ENCODE measurements at places on chromosomes 4 and X.

GRCh38 chr4:159281771-159282170 lies 178.9 kb downstream of the RAPGEF2 start:
- DNase-seq = no peak

- no peak for DNase-seq
Measured at GRCh38 chr4:141120036-141120593, 13.2 kb downstream of the RNF150 start.

DNA sequence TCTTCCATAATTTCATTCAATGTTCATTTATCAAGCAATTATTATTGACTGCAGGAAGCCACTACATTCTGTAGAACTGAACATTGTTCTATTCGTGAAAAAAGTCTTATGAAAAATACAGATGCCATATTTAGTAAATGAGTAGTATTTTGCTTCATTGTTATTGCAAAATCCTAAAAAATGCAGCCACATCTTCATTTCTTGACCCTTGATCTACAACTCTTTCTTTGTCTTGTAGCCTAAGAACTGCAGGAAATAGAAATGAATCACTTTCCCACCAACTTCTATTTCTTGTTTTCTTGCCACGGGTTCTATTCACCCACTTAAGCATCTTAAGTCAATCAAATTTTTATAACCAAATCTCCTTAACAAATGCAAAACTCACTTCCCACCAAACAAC lies 63.3 kb downstream of the KCNIP4 start:
- DNase-seq = no peak

DNA sequence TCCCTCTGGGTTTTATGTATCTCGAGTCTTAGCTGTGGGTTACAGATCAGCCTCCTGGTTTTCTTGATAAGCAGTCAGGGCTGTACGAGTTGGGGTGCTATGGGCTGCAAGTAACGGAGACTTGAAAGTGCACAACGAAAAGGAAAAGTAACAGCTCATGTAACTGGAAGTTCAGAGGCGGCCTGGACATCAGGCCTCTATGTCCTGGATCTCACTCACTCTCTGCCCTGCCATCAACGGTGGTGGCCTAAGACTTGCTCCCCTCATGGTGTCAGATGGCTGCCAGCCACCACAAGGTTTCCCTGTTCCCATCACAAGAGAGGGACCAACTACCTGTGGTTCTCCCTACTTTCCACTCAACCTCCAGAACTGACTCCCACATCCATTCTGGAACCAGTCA lies 4.8 kb downstream of the PPP2R2C start:
- DNase-seq = no peak

DNA sequence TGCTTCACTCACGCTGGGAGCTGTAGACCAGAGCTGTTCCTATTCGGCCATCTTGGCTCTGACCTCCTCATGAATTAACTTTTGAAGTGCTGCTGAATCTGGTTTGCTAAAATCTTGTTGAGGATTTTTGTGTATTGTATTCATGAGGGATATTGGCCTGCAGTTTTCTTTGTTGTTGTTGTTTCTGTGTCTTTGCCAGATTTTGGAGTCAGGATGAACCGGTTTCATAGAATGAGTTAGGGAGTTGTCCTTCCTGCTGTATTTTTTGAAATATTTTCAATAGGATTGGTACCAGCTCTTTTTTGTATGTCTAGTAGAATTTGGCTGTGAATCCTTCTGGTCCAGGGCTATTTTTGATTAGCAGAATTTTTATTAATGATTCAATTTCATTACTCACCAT lies 138.1 kb downstream of the NPFFR2 start:
- no peak for DNase-seq

DNA sequence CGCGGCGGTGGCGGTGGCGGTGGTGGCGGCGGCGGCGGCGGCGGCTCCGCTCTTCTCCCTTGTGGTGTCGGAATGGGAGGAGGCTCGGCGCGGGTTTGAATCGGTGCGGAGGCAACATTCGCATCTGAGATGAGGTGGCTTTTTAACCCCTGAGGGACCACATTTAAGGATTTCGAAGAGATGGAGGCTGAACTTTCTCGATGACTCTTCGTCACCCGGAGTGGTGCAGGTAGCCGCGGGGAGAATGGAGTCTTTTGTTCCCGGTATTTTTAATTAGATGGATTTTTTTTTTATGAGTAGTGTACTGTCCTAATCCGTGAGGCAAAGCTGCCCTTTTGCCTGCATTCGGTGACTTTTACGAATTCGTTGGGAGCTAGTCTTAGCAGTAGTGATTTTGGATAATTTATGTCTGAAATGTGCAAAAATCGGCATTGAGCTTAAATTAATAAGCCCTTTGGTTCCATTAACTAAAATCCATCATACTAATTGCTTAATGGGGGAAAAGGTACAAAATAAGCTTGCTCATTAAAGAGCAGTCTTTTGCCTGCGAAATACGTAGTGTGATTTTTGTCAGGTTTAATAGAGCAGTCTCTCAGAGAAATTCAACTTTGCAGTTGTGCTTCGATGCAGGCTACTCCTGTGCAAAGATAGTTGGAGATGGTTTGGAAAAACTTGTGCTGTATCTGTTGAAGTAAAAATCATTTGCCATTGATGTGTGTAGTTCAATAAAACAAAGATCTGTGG lies 206.2 kb downstream of the TENM3 start:
- DNase-seq = no peak

- no peak for DNase-seq
Measured at GRCh38 chr4:152094970-152095700, 334.3 kb upstream of the GATB start.

DNA sequence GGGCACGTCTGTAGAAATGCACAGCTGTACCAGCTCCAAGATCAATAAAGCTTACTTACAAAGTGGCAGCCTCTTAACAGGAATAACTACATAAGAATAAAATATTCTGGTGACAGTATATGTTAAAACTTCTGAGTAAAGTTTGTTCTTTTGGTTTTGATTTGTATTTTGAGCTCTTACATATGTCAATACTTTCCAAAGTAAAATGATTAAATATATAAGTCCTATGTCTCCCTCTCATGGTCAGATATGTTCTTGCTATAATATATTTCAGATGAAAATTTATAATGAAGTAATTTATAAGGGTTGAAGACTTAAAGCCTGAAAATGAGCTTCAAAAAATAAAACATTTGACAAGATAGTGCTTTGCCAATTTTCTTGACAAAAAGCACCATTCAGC lies 254.4 kb downstream of the NPFFR2 start:
- no peak for DNase-seq

GRCh38 chr4:12122316-12122715 lies 693.6 kb upstream of the HS3ST1 start:
- DNase-seq = no peak

DNA sequence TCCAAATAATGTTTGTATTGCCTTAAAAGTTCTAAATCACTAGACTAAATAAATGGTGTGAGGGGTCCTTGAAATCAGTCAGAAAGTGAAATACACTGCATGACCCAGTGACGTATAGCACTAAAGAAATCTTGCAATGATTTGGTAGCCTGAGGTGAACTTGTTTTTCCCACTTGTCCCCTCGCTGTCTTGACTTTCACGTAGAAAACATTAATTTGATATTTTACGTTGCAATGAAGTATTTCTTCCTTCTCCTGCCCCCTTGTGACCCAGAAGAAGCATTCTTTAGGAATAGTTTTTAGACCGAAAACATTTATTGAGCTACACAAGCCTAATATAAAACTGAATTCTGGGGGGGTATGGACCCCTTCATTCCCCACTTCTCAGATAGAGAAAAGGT lies 3.7 kb downstream of the KLB start:
- DNase-seq = peak; percentile 3

- DNase-seq = no peak
Measured at GRCh38 chr4:172881645-172882044, 287.0 kb upstream of the GALNT7 start.

DNA sequence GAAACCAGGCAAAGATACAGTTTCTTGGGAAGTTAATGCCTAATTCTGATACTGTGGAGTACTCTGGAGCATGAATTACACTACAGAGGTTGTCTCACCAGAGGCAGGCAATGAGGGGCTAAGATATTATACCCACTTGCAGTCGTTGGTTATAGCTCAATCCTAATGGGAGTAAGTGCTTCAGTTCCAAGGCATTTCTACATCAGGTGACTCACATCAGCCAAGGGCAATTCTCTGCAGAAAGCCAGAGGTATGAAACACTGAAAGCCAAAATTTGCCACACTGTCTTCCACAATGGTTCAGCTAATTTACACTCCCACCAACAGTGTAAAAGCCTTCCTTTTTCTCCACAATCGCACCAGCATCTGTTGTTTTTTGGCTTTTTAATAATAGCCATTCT lies 174.0 kb upstream of the IL15 start:
- no peak for DNase-seq

DNA sequence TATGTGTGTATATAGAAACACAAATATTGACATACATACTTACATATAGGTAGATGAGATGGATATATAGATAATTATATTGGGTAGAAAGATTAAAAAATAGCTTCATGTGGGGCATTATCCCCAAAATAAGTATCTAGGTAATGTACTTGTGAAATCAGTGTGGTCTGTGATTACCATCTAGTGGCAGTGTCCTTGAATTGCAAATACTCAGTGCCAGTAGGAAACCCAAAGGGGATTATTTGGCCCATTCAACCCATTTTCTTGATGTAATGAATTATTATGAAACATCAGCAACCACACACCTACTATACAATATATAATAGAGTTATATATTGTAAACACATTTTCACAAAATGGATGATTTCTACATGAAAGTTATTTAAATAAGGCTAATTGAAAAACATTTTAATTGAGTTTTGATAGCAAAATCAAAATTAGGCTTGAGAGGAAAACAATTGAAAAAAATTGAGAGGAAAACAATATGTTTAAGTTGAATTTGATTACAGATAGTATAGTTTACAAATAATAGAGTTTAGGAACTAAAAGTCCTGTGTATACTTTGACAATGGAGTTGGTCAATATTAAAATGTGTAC lies 389.4 kb downstream of the GALNTL6 start:
- peak; percentile 62 for DNase-seq

Data from GM12865 (cell line).